Sigmoid colon (tissue), 7 donors: ENCODE measurements at places on chromosomes 16 and 17. TPM values are rescaled to one million over a fixed set of nuclear protein-coding genes. Genes with fewer than 3 reads are reported as not detected.

DNA sequence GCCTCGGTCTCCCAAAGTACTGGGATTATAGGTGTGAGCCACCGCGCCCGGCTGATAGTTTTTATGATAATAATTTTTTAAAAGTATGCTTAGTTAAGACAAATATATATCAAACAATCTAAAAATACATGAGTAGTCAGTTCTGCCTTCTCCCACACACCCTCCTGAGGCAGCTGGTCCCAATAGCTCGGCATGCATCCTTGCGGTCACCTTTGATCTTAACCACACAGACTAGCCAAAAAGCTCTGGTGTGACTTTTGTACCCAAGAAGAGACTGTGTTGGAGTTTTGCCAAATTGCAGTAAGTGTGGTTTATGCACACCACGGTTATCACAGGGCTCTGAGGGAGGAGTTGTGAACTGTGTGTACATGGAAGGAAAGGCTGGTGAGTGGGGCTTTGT lies 25.6 kb downstream of the ATP6V0A1 start:
- no peak overlapping the region for H3K27ac ChIP-seq
- H3K4me3 ChIP-seq, result no peak overlapping the region
- H3K36me3 ChIP-seq, result peaks cover 62% of the 10 kb centered on the region
- H3K4me1 ChIP-seq, result peaks cover 9% of the 10 kb centered on the region
- no peak for DNase-seq

GRCh38 chr16:14354561-14355351 lies 275.3 kb downstream of the PARN start:
- H3K4me3 ChIP-seq, result no peak overlapping the region
- no peaks in the 10 kb centered on the region for H3K4me1 ChIP-seq
- no peak for DNase-seq
- H3K27ac ChIP-seq, result no peak overlapping the region
- no peaks in the 10 kb centered on the region for H3K36me3 ChIP-seq

GRCh38 chr17:1322014-1322428 lies 42.6 kb downstream of the TRARG1 start:
- H3K27me3 ChIP-seq, result no peaks in the 10 kb centered on the region
- peaks cover 8% of the 10 kb centered on the region for H3K4me1 ChIP-seq
- H3K36me3 ChIP-seq, result no peaks in the 10 kb centered on the region
- no peak overlapping the region for H3K27ac ChIP-seq

DNA sequence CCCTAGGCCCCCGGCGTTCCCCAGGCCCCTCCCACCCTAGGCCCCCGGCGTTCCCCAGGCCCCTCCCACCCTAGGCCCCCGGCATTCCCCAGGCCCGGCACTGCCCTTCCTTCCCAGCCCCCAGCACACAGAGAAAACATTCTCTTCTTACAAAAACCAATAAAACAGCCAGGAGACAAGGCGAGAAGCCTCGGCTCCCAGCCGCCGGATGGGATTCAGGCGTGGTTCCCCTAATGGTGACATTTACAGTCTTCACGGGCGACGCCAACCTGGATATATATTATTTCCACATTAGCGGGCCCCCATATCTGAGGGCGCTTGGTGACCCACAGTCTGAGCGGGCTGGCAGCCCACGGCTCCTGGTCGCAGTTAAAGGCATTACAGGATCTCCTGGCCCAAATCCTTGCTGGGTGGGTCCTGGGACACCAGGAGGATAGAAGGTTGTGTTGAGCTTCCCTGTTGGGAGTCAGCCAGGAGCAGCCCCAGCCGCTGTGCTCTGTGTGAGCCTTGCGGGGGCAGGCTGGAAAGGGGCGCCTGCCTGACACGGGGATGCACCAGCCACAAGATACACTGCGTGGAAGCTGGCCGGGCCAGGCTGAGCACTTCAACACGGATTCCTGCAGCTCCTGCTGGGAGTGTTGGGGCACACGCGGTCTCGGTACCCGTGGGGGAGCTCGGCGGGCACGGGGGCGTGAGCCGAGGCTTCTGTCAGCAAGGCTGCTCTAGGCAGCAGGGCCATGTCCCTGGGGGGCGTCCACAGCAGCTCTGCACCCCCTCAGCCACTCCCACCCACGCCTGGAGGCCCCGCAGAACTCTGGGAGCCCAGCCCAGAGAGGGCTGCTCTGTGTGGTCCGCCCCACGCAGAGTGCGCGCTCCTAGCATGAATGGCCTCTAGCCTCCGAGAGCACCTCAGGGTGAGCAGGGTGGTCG lies 83.7 kb downstream of the LMF1 start:
- H3K27me3 ChIP-seq, result no peaks in the 10 kb centered on the region
- peak; percentile 58 for DNase-seq
- no peak overlapping the region for H3K4me3 ChIP-seq
- peaks cover 8% of the 10 kb centered on the region for H3K36me3 ChIP-seq
- peak overlapping the region; percentile 43 for H3K27ac ChIP-seq

DNA sequence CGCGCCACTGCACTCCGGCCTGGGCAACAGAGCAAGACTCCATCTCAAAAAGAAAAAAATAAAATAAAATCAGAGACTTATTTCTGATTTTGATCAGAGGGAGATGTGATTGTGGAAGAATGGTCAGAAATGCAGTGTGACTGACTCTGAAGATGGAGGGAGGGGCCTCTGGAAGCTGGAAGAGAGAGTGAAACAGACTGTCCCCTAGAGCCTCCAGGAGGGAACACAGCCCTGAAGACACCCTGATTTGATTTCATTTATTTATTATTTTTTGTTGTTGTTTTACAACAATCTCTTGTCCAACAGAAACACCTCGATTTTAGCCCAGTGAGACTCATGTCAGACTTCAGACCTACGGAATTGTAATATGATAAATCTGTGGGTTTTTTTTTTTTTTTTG lies 26.1 kb downstream of the BCL7C start:
- H3K36me3 ChIP-seq, result no peaks in the 10 kb centered on the region
- no peaks in the 10 kb centered on the region for H3K27me3 ChIP-seq

GRCh38 chr17:79152636-79153035 lies 78.0 kb downstream of the ENGASE start:
- no peak for DNase-seq
- no peak overlapping the region for H3K4me3 ChIP-seq
- H3K27me3 ChIP-seq, result no peaks in the 10 kb centered on the region
- peaks cover 9% of the 10 kb centered on the region for H3K4me1 ChIP-seq

- no peaks in the 10 kb centered on the region for H3K27me3 ChIP-seq
- no peak overlapping the region for H3K27ac ChIP-seq
- H3K36me3 ChIP-seq, result peaks cover 12% of the 10 kb centered on the region
- no peaks in the 10 kb centered on the region for H3K4me1 ChIP-seq
- DNase-seq, result no peak
Observed at GRCh38 chr16:17116595-17117322, 354.0 kb downstream of the XYLT1 start.

GRCh38 chr16:21574372-21574771 lies 25.0 kb upstream of the METTL9 start:
- no peaks in the 10 kb centered on the region for H3K4me1 ChIP-seq
- no peak overlapping the region for H3K4me3 ChIP-seq
- no peak for DNase-seq
- H3K36me3 ChIP-seq, result no peaks in the 10 kb centered on the region

DNA sequence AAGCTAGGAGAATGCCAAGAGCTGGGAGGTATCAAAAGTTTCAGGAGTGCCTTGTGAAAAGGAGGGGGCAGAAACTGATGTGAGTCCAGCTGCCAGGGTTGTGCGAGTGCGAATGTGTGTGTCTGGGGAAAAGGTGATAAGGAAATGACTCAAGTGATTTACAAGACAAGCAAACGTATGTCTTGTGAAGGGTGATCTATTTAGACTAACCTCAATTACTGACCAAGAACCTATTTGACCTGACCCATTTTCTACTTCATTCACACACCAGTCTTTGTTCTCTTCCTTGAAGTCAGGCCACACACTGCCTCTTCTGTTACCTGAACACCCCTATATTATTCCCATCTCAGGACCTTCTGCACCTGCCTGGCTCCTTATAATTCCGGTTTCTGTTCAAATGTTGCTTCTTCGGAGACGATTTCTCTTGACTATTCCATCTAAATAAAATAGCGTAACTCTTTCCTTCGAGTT lies 1.0 kb downstream of the GDE1 start:
- peaks cover 54% of the 10 kb centered on the region for H3K4me1 ChIP-seq
- DNase-seq, result no peak
- peak overlapping the region; percentile 87 for H3K4me3 ChIP-seq
- peak overlapping the region; percentile 93 for H3K27ac ChIP-seq
- H3K27me3 ChIP-seq, result no peaks in the 10 kb centered on the region
- no peaks in the 10 kb centered on the region for H3K36me3 ChIP-seq

DNA sequence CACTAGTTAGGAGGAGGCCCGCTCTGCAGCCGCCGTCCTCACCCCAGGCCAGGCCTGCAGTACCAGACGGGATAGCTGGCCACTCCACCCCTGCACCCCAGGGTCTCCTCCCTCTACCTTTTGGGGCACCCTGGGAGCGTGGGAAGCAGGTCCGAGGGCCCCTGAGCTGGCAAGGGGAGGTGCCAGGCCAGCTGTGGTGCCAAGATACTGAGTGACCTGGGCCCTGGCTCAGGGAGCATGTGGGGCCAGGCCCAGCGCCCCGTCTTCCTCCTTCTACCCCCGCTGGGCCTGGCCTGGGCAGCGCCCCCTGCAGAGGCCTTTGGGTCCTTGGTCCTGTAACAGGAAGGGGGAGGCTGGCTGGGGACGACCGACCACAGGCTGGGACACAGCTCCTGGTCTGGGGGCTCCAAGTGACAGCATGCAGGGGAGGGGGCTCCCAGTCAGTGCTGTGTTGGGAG lies 13.0 kb downstream of the PAM16 start:
- no peak overlapping the region for H3K4me3 ChIP-seq
- peaks cover 13% of the 10 kb centered on the region for H3K4me1 ChIP-seq
- peaks cover 39% of the 10 kb centered on the region for H3K36me3 ChIP-seq
- DNase-seq, result no peak
- no peaks in the 10 kb centered on the region for H3K27me3 ChIP-seq

GRCh38 chr16:9695152-9695551 lies 487.1 kb downstream of the GRIN2A start:
- no peaks in the 10 kb centered on the region for H3K27me3 ChIP-seq
- H3K36me3 ChIP-seq, result no peaks in the 10 kb centered on the region
- no peaks in the 10 kb centered on the region for H3K4me1 ChIP-seq
- DNase-seq, result no peak

- no peak for DNase-seq
- no peaks in the 10 kb centered on the region for H3K27me3 ChIP-seq
- H3K27ac ChIP-seq, result no peak overlapping the region
- H3K4me3 ChIP-seq, result no peak overlapping the region
- no peaks in the 10 kb centered on the region for H3K36me3 ChIP-seq
Observed at GRCh38 chr17:72954579-72954978, 137.9 kb downstream of the SLC39A11 start.

DNA sequence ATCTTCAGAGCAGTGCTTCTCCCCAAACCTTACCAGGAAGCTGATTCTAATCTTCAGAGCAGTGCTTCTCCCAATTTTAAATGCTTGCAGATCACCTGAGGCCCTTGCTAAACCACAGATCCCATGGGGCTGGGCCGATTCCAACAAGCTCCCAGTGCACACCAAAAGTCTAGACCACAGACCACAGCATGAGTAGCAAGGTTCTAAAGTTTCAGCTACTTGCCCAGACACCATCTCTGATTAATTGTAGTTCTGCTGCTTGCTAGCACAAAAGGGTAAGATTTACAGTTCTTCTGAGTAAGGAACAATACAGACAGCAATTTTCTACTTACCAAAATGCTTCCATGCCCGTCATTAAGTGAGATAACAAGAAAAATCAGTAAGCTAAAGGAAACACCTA lies 12.2 kb downstream of the CLEC3A start:
- H3K36me3 ChIP-seq, result no peaks in the 10 kb centered on the region
- no peak overlapping the region for H3K4me3 ChIP-seq
- H3K27me3 ChIP-seq, result no peaks in the 10 kb centered on the region
- DNase-seq, result no peak
- no peak overlapping the region for H3K27ac ChIP-seq
- no peaks in the 10 kb centered on the region for H3K4me1 ChIP-seq

- H3K27ac ChIP-seq, result peak overlapping the region; percentile 64
- no peak for DNase-seq
- no peaks in the 10 kb centered on the region for H3K36me3 ChIP-seq
- H3K4me3 ChIP-seq, result no peak overlapping the region
- H3K4me1 ChIP-seq, result peaks cover 37% of the 10 kb centered on the region
Observed at GRCh38 chr17:50221266-50221863, 19.9 kb upstream of the COL1A1 start.

DNA sequence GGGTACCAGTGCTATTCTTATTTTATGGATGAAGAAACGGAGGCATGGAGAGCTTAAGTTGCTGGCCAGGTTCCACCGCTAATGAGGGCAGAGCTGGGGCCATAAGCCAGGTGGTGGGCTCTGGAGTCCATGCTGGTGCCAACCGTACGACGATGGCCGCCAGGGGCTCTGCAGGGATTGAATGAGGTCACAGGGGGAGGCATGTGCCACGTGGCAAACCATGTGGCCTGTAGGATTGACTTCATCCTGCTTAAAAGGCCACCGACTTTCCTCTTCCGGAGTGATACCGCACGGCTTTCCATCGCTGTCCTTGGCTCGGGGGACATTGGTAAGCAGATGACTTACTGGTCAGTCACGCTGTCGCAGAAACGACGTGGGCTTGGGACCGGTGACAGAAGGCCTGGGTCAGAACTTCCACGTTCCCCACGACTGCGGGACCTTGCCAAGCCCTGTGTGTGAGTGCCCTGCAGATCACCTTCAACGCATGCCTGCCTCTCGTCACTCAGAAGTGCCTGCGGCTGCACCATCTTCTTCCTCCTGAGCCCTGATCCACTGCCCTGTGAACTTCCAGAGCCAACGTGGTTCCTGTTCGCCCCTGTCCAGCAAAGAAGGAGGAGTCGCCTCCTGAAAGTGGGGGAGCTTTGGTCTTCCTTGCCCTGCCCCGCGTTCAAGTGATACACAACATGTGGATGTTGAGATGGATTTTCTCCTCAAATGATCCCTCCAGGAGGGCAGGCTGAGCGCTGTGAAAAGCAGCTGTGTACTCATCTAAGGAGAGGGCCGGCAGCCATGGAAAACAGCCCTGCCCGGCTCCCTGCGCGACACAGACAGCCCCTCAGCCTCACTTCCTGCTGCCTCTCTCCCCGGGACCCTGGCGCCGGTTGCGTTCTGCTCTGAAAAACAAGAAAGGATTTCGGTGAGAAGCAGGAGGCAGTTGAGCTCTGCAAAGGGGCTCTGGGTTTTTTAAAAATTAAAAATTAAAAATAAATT lies 176.7 kb downstream of the C16orf95 start:
- H3K4me3 ChIP-seq, result no peak overlapping the region
- peak; percentile 48 for DNase-seq
- no peaks in the 10 kb centered on the region for H3K36me3 ChIP-seq

GRCh38 chr16:2897110-2897509 lies 14.1 kb downstream of the FLYWCH2 start:
- DNase-seq, result no peak
- H3K36me3 ChIP-seq, result no peaks in the 10 kb centered on the region
- no peaks in the 10 kb centered on the region for H3K4me1 ChIP-seq
- no peaks in the 10 kb centered on the region for H3K27me3 ChIP-seq
- H3K4me3 ChIP-seq, result no peak overlapping the region
- no peak overlapping the region for H3K27ac ChIP-seq

- H3K36me3 ChIP-seq, result no peaks in the 10 kb centered on the region
- no peaks in the 10 kb centered on the region for H3K4me1 ChIP-seq
- DNase-seq, result no peak
- H3K27ac ChIP-seq, result no peak overlapping the region
Observed at GRCh38 chr17:6374761-6375312, 60.1 kb downstream of the AIPL1 start.

Gene HOXB7
- total RNA-seq, result 3.2 TPM

Gene ASPA
- 0.95 TPM for total RNA-seq

Gene FBXO39
- total RNA-seq, result not detected

Gene DPEP2
- total RNA-seq, result 2.5 TPM

Gene MMP15
- total RNA-seq, result 2.3 TPM
